Naive B cell (primary cell): ENCODE measurements at places on chromosomes 12 and 14.

- DNase-seq = no peak
Observed at GRCh38 chr14:34710744-34711143, 3.6 kb downstream of the CFL2 start.

- no peak for DNase-seq
Observed at GRCh38 chr14:81390696-81391095, 9.4 kb downstream of the STON2 start.

DNA sequence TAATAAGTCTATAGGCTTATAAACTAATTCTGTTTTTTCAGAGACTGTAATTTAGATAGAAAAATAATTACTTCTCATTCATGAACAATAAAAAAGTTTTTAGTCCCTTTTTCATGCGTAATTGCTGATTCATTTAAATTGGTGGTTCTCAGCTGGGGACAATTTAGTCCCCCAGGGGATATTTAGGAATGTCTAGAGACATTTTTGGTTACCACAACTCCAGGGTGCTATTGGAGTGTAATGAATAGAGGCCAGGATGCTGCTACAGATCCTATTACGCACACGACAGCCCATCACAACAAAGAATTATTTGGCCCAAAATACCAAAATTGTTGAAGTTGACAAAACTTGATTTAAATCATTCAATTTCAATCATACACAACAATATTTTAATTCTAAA lies 22.8 kb upstream of the VCPKMT start:
- no peak for DNase-seq

- DNase-seq = peak; percentile 18
Observed at GRCh38 chr14:103629503-103630121, 601 bp downstream of the KLC1 start.

DNA sequence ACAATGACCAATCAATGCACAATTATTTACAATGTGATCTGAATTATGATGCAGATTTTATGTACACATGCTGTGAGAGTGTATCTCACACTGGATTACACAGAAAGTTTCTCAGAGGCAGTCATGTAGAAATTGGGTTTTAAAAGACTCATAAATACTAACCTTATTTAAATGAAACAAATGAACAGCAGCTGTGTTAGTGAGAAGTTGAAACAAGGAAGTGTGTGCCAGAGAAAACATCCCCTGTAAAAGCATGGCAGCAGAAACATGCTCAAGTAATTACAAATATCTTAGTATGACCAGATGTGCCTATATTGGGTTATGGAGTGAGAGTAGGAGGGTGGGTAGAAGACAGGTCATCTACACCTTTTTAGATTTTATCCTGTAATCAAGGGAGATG lies 723.7 kb downstream of the C12orf50 start:
- DNase-seq = no peak

GRCh38 chr14:25053585-25053984 lies 3.6 kb upstream of the STXBP6 start:
- no peak for DNase-seq

GRCh38 chr14:72630374-72630773 lies 263.5 kb downstream of the DPF3 start:
- no peak for DNase-seq
